A549 treated with RU486 at 1 μM for 4 hours (cell line): ENCODE measurements at places on chromosomes 16 and 17. TPM values are rescaled to one million over a fixed set of nuclear protein-coding genes. Genes with fewer than 3 reads are reported as not detected.

Gene INO80E
- 109 to 115 TPM (median 109 TPM) in 5 replicates for total RNA-seq

Gene PIK3R5
- 0.25 TPM in 1 of 5 replicates, not detected in the others for total RNA-seq

Gene BEAN1
- 2.3 to 3.5 TPM (median 3.2 TPM) in 5 replicates for total RNA-seq

Gene MFAP4
- 0.05 TPM in 1 of 5 replicates, not detected in the others for total RNA-seq

Gene FBXL19
- 11.6 to 23.8 TPM (median 19.2 TPM) in 5 replicates for total RNA-seq

Gene ADGRG1
- total RNA-seq = 155 to 254 TPM (median 183 TPM) in 5 replicates
